ENCODE measurements at places on chromosomes 6 and 20. TPM values are rescaled to one million over a fixed set of nuclear protein-coding genes. Genes with fewer than 3 reads are reported as not detected.

DNA sequence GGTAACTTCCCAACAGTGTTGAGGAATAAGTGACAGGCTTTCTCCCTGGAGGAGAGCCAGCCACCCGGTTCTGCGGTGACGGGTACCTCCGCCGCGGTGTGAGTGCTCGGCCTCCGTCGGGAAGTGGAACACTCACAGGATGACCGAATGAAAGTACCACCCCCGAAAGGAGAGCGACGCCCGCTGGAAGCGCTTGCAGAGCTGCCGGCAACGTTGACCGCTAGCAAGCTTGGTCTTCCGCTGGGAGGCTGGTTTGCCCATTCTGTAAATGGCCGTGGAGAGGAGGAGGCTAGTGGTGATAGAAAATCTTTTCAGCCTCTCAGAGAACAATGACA, 614 bp upstream of the TMEM242 start:
- peak; percentile 56 for DNase-seq

DNA sequence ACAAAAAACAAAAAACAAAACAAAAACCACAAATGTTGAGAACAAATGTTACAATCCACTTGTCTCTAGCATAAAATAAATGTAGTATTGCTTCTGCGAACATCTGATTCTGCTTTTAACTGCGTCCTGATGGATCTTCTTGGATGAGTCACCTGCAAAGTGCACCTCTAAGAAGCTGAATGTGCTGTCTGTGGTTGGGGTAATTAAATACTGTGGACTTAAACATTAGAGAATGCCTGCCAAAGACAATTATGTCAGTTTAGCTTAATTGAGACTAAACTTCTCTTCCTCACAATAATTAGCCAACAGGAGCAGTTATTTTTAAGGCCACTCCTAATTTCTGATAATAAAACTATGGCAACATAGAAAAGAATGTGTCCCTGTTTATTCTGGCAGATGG, 253.4 kb downstream of the PHACTR1 start:
- no peak for DNase-seq

GRCh38 chr20:15784020-15784419, 789.2 kb downstream of the KIF16B start:
- no peak for DNase-seq

- no peak for DNase-seq
Observed at GRCh38 chr6:169427856-169428255, 174.2 kb upstream of the THBS2 start.

Gene LPA
- not detected for total RNA-seq

GRCh38 chr20:51077686-51078060, 54.8 kb upstream of the KCNG1 start:
- DNase-seq = no peak

DNA sequence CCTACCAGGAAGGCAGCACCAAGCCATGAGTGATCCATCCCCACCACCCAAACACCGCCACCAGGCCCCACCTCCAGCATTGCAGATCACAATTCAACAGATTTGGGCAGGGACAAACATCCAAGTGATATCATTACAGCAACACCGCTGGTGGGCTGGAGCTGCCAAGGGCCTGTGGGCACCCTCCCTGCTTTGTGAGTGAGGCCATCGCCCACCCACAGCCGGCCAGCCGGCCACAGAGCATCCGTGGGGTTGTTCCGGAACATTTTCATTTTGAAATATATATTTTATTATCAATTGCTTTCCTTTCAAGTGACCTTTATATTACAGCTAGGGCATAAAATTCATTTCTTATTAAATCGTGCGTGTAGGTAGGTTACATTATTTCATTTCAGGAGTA, 286.0 kb upstream of the CDH4 start:
- no peak for DNase-seq

DNA sequence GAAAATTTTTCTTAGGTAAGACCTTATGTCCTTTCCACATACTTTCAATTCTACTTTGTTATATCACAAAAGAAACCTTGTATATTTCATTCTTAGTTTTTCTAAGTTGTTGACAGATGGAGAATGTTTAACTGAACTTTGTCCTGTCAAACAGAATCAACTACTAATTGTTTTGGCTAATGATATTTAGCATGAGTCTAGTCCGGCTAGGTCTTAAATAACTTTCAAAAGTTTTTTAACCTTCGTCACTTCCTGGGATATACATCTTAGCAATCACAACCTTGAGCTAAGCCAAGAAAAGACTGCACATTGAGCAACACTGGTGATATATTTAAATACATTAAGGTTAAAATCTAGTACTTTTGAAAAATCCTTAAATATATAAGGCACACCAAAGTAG, 62.9 kb upstream of the RUNX2 start:
- DNase-seq = no peak

- no peak for DNase-seq
Observed at GRCh38 chr6:16166871-16167608, 38.2 kb downstream of the MYLIP start.
